Activated CD8-positive, alpha-beta T cell treated with anti-CD3 and anti-CD28 coated beads for 36 hours (primary cell): ENCODE measurements at places on chromosomes 16 and 17. TPM values are rescaled to one million over a fixed set of nuclear protein-coding genes. Genes with fewer than 3 reads are reported as not detected.

- DNase-seq = no peak
Measured at GRCh38 chr17:688100-688989, 26.3 kb downstream of the VPS53 start.

DNA sequence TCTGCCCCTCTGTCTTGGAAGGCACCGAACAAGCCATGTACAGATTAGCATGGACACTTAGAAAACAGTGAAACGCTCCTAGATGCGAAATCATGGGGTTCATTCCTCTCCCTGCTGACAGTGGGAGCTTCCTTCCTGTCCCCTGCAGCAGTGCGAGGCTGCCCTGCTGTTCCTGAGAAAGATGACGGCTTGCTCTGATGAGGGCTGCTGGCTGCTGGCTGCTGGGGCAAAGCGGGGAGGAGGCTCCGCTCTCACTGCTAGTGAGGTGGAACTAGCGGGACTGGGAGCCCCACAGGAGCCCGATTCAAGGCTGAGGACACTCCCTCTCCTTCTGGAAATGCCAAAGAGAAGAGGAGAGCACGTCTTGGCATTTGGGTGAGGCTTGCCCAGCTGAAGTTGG is 25.9 kb upstream of the CACNG4 start:
- no peak for DNase-seq

- no peak for DNase-seq
Measured at GRCh38 chr17:61728297-61728836, 135.0 kb downstream of the BRIP1 start.

DNA sequence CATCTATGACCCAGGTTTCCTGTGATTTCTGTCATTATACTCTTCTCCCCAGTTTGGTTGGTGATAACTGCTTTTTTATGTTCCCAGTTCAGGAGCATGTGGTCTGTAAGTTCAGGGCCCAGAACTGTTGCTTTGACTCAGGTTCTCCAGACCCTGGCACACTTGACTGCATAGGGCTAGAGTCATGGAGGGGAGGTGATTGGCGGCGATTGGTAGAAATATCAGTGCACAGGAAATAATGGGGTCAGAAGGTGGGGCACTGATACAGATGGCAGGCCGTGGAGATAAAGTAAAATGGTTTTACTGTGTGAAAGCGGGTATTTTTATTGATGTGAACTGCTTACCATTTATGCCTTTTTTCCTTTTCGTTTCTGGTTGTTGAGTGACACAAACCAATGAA is 28.7 kb downstream of the TAC4 start:
- DNase-seq = peak; percentile 8

DNA sequence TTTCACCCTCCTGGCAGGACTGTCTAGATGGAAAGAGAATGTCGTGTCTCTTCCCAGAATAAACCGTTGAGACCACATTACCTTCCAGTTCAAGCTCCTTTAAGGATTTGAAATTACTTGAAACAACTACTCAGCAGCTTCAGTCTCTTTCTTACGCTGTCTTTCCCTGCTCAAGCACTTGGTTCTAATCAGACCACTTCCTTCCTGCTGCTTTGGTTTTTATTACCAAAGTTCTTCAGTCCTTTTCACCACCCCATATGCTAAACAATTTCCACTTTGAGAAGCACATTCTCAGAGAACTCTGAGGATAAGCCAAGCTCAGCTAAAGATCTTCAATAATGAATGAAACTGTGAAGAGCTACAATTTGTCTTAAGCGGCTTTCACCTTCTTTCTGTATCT is 105.4 kb downstream of the STX8 start:
- DNase-seq = peak; percentile 8

DNA sequence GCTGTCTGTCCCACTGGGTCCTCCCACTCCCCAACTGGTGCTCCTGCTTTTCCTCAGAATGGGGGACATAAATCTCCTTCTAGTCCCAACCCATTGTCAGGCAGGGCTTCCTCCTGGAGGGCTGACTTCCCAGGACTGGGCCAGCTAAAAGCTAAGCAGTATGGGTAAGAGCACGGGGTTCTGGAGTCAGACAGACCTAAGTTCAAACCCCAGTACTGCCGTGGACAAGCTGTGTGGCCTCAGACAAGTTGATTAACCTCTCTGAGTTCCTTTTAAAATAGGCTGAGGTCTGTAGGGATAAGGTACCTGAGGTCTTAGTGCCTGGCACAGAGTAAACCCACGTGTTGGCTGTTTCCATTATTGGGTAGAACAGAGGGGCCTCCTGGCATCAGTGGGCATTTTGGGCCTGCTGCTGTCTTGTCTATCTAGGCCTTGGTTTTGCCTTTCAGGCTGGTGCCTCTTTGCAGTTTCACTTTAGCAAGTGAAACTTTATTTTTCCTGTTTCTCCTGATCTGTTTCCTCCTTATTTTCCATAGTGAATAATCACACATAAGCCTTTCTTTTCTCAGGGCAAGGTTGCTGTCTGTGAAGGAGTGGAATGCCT is 114.6 kb downstream of the PRKCB start:
- DNase-seq = peak; percentile 21

DNA sequence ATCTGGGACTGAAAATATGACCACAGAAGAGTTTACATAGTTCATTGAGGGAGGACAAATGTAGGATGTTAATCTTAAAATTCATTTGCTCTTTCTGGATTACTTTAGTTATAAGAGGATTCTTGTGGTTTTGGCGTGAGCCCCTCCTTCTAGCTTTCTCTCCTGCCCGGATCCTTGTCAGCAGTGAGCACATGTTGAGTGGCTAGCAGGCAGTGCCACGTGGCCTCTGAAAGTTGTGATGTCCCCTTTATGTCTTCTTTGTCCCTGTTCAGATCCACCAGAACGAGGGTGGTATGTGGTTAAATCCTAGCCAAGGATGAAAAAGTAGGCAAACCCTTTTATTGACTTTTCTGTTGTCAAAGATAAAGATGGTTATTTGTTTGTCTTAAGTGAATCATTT is 83.8 kb downstream of the GNAO1 start:
- DNase-seq = no peak

- peak; percentile 99 for DNase-seq
Measured at GRCh38 chr16:57734925-57735754, 430 bp upstream of the KATNB1 start.

- DNase-seq = no peak
Measured at GRCh38 chr16:85052536-85052935, 24.9 kb downstream of the KIAA0513 start.

DNA sequence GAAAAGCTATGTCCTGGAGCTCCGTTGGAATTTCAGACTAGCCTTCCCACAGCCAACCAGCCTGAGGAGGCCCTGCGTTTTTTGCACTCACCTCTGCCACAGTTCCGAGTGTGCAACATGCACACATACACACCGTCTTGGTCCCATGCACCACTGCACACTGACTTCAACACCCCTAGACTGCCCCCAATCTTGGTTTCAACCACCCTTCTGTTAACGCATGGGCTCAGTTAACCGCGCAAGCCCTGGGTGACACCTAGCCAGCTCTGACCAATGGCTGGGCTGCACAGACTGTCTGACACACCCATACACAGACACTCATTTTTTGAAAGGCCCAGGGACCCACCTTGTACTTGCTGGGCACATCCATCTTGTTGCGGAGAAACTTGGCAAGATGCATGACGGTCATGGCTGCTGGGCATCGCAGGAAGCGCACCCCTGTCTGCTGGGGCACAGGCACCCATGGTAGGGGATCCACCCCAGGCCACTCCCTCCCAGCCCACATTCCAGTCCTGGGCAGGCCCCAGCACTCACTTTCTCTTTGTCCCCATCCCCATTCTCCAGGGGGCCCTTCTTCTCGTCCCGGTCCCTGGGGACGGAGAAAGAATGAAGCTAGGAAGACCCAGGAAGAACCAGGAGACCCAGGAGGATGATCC is 8.0 kb downstream of the CISD3 start:
- no peak for DNase-seq

- no peak for DNase-seq
Measured at GRCh38 chr17:79750650-79751545, 20.2 kb downstream of the ENPP7 start.

- peak; percentile 31 for DNase-seq
Measured at GRCh38 chr16:25093208-25094061, 18.1 kb upstream of the LCMT1 start.

DNA sequence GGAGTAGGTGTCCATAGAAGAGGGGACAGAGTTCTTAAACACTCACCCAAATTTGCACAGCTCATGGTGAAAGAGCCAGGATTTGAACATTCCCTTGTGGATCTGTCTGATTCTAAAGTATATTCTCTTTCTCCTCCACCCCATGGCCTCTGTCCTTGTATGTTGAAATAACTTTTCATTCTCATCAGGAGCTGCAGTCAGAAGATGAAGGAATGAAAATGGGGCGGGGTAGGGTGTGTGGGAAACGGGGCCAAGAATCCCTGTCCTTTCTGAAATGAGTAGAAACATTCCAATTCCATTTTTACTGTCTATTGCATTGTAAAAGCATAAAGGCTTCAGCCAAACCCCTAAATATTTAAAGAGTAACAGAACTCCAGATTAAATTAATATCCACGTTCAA is 42.8 kb downstream of the NOG start:
- no peak for DNase-seq

DNA sequence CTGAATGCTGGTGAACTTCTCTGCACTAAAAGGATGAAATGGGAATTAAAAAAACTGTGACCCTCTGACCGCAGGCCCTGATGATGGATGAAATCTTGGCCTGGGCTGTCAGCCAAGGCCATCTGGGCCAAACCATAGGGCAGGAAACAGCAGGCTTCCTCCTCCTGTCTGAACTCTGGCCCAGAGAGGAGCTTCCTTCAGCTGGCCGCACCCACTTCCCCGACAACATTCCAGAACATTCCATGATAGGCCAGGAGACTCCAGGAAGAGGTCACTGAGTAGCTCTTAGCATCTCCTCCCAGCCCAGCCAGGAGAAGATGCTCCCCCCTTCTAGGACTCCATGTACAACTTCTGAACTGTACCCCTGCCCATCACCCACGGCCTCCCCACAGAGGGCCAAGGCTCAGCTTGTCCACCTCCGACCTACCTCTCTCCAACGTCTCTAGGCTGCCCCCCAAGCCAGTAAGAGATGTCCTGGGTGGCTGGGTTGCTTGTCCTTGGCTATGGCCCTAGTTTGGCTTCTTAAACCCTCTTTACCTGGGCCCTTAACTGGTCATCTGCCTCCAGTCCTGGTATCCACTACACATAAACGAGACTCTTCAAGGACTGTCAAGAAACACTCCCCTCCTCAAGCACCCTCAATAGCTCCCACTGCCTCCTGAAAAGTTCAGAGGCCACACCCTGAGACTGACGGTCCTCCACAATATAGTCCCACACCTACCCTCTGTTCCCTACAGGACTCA is 1.7 kb downstream of the RPH3AL start:
- no peak for DNase-seq

DNA sequence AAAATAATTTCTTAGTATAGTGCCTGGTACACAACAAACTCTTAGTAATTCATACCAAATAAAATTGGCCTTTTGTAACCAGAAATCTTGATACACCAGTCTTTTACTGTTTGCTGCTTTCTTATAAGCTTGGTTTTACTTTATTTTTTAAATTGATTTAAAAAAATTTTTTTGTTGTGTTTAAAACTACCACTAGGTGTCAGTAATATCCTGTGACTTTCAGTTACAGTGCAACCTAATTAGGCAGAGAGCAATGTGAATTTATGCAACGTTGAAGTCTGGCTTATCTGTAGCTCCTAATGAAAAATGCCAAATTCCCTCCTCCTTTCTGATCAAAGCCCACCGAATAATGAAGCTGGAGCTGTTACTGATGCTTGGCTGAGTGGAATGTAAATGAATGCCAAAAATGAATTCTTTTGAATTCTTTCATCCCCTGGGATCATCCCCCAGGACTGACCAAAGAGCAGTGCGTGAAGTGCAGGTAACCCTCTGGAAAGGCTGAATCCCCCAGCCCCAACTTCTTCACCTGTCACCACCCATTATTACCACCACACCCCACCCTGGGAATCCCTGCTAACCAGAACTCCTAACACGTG is 3.8 kb downstream of the ERCC4 start:
- no peak for DNase-seq

DNA sequence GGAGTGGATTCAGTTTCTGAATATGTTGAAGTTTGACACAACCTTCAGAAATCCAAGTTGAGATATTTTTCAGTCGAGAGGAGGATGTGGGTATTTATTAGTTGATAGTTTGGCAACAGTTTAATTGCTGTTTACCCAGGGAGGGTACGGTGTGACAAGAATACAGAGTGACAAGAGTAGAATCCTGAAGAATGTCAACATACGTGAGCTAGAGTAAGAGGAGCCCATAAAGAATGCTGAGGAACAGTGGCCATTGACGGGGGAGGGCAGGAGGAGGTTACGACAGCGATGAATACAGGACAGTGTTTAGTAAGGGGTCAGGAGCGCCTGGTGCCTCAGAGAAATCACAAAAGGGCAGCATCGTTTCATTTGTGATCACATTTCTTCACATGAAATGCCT is 76.5 kb downstream of the AATF start:
- DNase-seq = no peak

DNA sequence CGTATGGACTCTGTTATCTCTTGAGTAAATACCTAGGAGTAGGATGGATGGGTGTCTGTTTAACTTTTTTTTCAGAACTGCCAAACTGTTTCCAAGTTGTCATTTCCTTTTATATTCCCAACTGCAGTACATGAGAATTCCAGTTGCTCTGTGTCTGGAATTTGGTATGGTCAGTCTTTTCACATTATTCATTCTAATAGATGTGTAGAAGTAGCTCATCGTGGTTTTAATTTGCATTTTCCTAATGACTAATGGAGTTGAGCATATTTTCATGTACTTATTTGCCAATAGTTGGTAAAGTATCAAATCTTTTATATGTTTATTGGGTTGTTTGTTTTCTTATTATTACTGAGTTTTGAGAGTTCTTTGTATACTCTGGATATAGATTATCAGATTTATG is 27.0 kb downstream of the MRTFB start:
- DNase-seq = no peak

- no peak for DNase-seq
Measured at GRCh38 chr16:88817785-88818574, 6.3 kb upstream of the APRT start.

DNA sequence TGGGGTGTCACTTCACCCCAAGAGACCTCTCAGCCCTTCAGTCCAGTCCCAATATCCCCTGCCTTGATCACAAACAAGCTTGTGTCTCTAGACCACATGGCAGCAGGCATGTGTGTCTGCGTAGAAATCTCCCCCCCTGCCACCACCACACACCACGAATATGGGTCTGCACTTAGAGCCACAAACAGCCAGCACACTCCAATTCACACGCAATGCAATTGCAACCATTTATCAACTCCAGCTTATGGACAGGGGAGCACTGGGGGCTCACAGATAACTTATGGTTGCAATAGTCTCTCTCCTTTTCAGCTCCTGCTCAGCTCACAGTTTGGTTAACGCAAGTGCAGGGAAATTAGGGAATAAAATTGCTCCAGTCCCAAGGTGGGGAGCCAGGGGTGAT is 2.6 kb downstream of the HOXB9 start:
- DNase-seq = no peak

GRCh38 chr17:74981318-74981978 is 6.0 kb upstream of the CDR2L start:
- no peak for DNase-seq

- no peak for DNase-seq
Measured at GRCh38 chr16:57263541-57264351, 18.7 kb downstream of the ARL2BP start.

- no peak for DNase-seq
Measured at GRCh38 chr17:31413081-31413799, 21.8 kb downstream of the RAB11FIP4 start.

Gene CD300C
- total RNA-seq = not detected

Gene NXPH3
- total RNA-seq = 0.29 TPM

Gene CNTNAP1
- total RNA-seq = 0.25 TPM

Gene TBX21
- total RNA-seq = 56.9 TPM
